ENCODE measurements at places on chromosomes 7 and 10.

DNA sequence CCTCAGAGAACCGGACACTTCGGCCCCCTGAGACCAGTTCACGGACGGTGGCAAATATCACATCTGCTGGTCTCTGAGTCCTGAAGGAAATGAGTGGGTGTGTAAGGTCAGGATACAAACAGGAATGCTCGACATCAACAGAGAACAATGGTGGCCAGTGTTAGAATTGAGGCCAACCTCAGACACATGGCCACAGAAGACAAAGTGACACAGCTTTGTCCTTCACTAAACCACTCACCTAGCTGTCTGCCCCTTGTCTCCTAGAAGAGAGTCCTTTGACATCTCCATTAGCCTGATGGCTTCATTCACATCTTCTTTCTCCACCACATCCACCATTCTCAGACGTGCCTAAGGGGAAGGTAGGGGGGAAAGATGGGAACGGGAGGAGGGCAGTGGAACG lies 4.3 kb downstream of the COPS6 start:
- DNase-seq: no peak

DNA sequence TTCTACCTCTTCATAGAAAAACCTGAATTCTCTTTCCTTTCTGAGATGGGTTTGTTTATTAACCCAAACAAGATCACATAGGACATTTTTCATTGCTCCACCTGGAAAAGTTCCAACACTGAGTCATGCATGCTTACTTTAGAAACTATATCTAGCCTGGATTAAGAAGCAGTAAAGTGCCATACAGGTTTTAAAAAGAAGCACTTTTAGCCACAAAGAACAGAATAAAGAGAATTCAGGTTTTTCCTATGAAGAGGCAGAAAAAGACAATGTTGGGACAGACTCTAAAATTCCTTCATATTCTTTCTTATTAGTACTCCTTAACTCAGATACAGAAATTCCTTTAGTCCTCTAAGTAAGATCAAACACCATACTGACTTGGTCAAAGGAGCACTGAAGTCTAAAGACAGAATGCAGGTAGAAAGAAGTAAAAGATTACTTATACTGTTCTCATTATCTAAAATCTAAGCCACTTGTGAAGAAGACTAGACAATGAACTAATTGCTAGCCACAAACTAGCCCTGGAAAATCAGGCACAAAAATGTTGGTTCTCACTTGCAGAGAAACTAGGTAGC lies 241.3 kb downstream of the ANK3 start:
- DNase-seq: no peak

DNA sequence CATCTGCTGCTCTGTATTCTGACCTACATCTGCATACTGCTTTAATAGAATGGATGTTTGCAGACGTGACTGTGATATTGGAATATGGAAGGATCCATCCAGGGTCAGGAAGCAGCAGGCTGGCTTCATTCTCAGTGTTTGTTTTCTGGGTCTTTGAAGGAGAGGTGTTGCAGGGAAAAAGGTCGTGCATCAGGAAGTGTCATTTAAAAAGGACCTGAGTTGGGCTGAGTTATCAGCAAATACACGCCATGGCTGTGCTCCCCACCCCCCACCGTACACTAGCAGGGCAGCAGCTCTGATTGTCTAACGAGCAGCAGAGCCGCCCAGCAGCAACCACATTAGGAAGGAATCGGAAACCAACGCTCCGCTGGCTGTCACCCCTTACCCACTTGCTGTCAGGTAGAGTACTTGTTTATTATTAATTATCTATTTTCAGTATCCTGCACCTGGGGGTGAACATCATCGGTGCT lies 63.1 kb upstream of the STEAP1B start:
- no peak for DNase-seq

DNA sequence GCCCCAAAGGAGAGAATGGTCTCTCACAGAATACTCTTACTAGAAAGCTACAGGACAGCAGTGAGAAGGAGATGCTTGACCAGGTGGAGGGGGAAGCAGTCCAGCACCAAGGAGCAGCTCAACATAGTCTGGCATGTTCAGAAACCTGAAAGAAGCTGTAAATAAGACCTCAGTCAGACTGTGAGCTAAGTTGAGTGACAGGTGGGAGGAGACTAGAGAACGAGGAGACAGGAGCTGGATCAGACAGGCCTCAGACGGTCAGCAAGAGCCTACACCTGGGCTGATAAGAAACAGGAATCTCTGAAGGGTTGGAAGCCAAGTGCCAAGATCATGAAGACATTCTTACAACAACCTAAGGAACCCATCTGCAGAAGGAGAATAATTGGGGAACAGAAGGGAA lies 54.5 kb downstream of the ELMO1 start:
- no peak for DNase-seq

- no peak for DNase-seq
These were observed 12.5 kb downstream of the CYP17A1 start for GRCh38 chr10:102824664-102825063.

- DNase-seq: no peak
These were observed 235.2 kb upstream of the NRP1 start for GRCh38 chr10:33569702-33570101.

GRCh38 chr10:9734218-9734617 lies 1283.5 kb upstream of the CELF2 start:
- DNase-seq: no peak

DNA sequence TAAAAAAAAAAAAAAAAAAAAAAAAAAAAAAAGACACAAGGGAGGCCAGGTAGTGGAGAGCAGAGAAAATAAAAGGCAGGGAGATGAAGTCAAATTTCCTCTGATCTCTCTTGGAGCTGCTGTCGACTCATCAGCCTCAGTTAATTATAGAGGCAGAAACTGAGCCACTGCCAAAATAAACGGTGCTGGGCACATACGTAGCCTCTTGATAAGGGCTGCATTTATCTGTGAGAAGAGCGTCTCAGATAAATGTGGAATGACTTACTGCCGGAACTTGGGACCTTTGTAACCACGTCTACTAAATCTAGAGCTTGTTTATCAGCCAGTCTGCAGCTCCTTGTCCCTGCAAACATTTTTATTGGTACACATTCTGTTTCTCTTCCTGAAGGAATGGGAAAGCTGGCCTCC lies 162.3 kb downstream of the BAMBI start:
- DNase-seq: no peak

DNA sequence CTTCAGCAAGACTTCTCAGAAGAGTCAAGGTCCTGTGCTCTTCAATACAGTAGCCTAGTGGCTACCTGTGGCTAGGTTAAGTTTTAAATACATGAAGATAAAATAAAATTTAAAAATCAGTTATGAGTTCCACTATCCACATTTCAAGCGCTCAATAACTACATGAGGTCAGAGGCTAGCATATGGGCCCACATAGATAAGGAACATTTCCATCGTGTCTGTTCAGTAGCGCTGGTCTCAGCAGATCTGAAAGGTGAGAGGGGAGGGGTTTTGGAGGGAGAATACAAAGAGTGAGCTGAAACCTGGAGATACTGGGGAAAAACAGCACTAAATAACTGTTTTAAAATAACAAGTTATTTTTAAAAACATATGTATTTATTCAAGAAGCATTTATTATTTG lies 219.0 kb downstream of the TRIL start:
- no peak for DNase-seq

- peak; percentile 89 for DNase-seq
These were observed 13.7 kb upstream of the KBTBD2 start for GRCh38 chr7:32905175-32905662.

DNA sequence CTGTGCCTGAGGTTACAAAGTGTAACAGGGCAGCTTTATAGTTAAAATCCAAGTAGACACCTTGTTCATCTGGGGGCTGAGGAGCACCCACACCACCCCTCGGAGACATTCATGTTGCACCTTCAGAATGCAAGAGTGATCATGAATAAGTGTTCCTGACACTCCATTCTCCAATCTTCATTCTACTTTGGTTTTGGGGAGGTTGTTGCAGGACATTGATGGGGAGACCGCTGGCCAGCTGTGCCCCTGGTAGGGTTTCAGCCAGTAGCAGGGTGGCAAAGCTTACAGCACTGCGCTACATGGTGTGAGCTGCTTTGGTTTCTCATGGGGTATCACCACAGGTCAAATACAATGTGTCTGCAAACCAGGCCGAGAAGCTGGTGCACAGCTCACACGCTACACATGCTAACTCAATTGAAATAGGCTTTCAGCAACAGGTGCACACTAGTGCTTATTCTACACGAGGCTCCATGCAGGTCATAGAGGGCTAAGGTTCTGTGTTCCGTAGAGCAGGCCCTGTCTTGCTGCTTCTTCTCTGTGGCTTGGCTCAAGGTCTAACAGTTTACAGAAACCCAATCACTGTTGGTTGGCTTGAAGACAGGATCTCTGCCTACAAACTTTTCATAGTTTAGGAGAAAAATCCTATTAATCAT lies 317.4 kb upstream of the ZNF32 start:
- DNase-seq: no peak

- no peak for DNase-seq
These were observed 56.0 kb downstream of the COL26A1 start for GRCh38 chr7:101418694-101419093.

DNA sequence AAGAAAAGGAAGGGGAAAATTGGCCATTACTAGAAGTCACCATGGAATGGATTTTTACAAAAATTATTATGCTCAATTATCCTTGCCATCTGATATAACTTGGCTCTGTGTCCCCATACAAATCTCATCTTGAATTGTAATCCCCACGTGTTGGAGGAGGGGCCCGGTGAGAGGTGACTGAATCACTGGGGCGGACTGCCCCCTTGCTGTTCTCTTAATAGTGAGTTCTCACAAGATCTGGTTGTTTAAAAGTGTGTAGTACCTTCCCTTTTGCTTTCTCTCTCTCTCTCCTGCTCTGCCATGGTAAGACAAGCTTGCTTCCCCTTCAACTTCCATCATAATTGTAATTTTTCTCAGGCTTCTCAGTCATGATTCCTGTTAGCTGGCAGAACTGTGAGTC lies 1023.6 kb downstream of the XPNPEP1 start:
- DNase-seq: no peak

Measured in CD4-positive, alpha-beta T cell treated with Interleukin-1 beta for 1 hour (primary cell).